Stimulated activated CD8-positive, alpha-beta memory T cell treated with anti-CD3 and anti-CD28 coated beads, Interleukin-2, amount 100 ng/mL, for 1 hour (primary cell): ENCODE measurements at places on chromosomes 1 and 21.

DNA sequence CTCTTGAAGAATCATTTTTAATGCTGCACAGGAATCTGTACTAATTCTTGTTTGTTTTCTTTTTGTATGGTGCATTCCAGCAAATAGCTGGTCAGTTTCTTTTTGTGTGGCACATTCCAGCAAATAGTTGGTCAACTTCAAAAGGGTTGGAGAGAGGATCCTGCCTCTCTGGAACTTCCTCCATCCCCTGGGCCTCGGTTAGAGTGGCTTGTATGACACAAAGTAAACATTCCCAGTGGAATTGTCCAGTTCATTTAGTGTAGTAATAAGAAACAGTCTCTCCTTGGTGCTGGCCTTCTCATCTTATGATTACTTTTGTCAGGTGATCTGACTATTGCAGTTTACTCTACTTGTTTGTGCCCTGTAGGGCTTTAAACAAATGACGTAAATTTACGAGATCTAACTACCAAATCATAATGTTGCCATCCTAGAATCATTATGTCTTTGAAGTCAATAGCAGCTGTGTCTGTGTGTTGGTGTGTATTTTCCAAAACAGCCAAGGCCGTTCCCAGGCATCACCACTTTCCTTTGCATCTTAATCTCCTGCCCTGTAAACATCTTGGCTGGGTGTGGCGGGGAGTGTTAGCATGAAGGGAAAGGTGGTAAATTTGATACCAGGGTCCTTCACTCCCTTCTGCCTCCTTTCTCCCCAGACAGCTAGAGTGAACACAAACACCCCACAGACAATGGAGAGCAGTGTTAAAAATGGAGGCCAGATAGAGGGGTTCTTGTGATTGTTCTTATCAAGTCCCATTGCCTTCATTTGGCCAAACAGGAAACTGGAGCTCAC lies 77.9 kb downstream of the CDC7 start:
- DNase-seq = no peak

DNA sequence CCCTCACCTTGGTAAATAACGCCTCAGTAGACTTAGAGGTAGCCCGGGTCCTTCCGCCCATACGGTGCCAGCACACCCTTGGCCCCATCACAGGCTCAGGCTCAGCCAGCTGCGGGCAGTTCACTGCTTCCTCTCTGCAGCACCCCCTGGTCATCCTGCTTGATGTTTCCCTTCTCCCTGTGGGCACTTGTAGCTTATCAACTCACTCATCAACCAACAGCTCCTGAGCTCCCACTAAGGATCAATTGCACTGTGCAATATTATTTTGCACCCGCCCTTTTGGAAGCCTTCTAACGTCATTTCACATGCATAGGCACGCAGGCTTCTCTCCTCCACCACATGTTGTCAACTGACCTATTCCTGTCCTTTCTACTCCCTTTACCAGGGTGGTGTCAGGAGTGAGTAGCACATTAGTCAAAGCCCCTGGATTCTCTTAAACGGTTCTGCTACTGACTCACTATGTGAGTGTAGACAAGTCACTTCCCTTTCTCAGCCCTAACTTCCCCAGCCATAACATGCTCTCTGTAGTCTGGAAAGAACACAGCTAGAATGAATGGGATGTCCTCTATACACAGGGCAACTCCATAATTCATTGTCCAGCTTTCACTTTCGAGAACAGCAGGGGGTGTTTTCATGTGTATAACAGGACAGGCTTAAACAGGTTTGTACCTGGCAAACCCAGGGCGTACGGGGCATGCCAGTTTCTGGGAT lies 47.1 kb upstream of the IRF2BP2 start:
- DNase-seq = no peak

- no peak for DNase-seq
Observed at GRCh38 chr1:26177182-26177684, at the start of gene CNKSR1. Gene CNKSR1 (plus strand): TSS chr1:26177491. CDS start chr1:26177548, 57 bp downstream.

DNA sequence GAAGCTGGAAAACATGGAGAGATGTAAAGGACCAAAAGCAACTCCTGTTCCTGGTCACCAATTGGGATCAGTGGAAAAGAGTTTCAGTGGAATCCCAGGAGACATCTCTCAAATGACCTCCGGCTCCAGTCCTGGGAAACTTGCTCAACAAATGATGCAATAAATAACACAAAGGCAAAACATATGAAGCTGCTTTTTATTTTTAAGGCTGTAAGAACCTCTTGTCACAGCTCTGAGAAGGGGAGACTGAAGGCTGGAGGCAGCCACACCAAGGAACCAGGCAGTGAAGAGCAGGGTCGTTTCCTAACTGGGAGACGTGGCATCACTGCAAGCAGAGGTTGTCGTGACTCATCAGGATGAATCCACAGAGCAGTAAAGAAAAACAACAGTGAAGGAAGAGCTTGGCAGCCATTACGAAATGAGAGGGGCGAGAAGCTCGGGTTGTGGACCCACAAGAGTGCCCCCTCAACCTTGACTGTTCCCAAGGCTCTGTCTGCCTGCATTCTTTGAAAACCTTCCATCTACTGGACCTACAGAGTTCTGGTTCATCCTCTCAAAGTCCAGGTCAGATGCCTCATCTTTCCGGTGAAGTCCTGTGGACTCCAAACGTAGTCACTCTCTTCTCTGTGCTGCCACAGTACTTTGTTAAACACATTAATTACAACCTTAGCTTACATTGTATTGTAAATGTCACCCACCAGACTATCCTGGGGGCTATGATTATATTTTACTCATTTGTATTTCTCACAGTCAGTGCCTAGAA lies 32.1 kb downstream of the JAK1 start:
- DNase-seq = no peak

- DNase-seq = no peak
Observed at GRCh38 chr1:78468521-78468920, 22.3 kb upstream of the PTGFR start.

DNA sequence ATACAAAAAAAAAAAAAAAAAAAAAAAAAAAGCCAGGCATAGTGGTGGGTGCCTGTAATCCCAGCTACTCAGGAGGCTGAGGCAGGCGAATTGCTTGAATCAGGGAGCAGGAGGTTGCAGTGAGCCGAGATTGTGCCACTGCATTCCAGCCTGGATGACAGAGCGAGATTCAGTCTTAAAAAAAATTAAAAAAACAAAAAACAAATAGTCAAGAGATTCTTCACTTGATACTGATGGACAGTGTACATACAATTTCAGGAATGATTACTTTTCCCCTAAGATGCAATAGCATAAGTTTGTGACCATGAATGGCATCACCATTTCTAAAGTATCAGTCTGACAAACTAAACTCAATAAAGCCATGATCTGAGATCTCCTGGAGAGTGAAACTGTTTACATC lies 60.8 kb upstream of the IVNS1ABP start:
- no peak for DNase-seq

DNA sequence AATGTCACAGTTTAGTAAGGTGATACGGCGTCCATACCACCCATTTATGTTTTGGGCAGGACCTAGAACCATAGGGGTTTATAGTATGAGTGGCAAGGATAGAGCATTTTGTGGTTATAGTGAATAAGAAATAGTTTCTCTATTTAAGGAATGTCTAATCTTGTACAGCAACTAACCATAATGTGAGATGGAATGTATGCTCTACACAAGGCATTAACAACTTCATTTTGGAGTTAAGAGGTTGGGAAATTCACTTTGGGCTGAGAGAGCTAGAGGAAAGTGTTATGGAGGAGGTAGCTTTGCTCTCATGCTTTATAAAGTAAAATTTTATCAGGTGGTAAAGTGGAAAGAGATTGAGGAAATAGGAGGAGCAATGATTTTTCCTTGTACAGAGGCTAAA lies 3.0 kb upstream of the MCL1 start:
- no peak for DNase-seq

DNA sequence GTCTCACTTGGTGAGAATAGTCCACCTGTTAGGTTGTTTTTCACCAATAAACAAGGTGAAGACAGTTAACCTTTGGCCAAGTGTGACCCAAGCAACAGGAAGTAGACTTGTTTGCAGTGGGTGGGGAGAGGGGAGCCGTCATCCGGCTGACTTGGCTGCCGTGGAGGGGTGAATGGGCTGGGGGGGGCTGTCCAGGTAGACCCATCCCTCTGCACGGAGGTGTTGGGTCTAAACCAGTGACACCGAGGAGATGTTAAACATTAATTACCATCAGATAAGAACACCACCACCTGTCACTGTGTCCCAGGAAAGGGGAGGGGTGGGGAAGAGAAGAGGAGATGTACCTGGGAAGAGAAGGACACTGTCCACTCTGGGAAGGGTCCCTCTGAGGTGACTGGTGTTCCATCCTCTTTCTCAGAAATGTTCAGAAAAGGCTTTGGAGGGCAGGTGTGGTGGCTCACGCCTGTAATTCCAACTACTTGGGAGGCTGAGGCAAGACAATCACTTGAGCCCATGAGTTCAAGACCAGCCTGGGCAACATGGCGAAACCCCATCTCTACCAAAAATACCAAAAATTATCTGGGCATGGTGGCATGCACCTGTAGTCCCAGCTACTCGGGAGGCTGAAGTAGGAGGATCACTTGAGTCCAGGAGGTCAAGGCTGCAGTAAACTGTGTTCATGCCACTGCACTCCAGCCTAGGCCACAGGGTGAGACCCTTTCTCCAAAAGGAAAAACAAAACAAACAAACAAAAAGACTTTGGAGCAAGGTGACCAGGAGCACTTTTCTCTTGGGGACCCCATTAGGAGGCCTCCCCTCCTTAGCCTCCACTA lies 6.7 kb upstream of the MYOM3 start:
- DNase-seq = no peak

- no peak for DNase-seq
Observed at GRCh38 chr1:23869051-23869450, 961 bp upstream of the FUCA1 start.

GRCh38 chr21:45487161-45487806 lies 55.0 kb downstream of the SLC19A1 start:
- DNase-seq = no peak
